ENCODE measurements at places on chromosomes 13 and 19.

DNA sequence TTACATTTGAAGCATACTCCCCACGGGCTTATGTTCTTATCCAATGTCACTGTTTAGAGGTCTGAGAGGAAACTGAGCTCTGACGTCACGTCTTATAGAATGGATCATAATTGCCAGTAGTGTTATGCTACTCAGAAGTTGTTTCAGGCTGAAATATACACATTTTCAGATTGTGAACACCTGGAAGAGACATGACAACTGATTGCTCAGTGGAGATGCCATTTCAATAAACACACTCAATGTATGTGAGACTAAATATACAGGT, 17.3 kb downstream of the FLT1 start:
- no peak for DNase-seq

- DNase-seq = no peak
These were observed 1639.9 kb downstream of the SLITRK5 start for GRCh38 chr13:89310943-89311672.

DNA sequence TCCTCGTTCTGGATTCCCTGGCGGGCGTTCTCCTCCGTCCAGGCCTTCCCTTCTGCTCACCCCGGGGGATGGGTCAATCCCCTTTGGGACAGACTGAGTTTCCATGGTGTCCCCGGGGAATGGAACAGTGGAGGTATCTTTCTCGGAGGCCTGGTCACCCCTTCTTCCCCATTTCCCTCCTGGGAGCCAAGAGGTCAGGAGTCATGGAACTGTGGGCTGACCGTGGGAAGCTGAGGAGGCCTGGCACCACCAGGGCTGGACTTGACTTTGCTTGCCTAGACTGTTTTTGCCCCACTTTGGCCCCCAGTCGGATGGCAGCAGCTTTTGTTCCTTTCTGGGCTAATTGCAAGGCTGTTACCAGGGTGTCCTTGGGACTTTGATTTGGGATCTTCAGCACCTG, 2.0 kb downstream of the NACC1 start:
- no peak for DNase-seq

DNA sequence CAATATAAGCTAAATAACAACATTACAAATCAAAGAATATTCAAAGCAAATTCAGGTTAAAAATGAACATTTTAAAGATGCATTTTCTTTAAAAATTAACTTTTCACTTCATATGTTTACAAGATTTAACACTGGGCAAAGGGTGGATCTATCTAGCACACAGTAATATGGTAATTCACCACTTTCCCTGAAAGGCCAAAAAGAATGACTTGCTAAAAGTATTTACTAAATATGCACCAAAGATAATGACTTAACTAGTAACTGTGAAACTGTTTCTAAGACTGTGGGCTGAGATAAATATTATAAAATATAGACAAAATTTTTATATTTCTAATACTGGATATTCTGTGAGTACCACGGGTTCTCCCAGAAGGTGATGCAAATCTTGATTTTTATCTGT, 4.5 kb upstream of the EEF1AKMT1 start:
- DNase-seq = no peak

DNA sequence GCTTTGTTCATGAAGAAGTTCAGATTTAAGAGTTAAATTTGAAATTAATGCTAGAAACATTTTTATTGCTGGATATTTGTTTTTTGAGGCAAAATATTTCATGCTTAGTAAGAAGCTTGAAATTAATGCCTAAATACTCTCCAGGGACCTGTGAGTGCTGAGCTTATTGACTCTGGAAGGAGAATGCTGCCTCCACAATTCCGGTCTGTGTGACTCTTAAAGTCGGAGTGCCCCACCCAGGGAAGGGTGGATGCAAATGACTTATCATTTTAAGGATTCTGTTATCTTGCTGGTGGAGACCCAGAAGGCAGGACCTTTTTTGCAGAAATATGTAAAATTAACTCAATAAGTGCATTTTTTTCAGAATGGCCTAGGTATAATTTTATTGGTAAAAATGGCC, 143.8 kb upstream of the RXFP2 start:
- DNase-seq = no peak

GRCh38 chr13:73989244-73989843, 144.9 kb downstream of the KLF12 start:
- no peak for DNase-seq

- no peak for DNase-seq
These were observed 5.4 kb downstream of the COL4A2 start for GRCh38 chr13:110312339-110313031.

GRCh38 chr19:49767381-49767780, 580 bp downstream of the AP2A1 start:
- no peak for DNase-seq

- no peak for DNase-seq
These were observed 69.5 kb upstream of the FNDC3A start for GRCh38 chr13:48906200-48906599.

GRCh38 chr19:13055213-13056051, 47.2 kb downstream of the LYL1 start:
- DNase-seq = no peak

DNA sequence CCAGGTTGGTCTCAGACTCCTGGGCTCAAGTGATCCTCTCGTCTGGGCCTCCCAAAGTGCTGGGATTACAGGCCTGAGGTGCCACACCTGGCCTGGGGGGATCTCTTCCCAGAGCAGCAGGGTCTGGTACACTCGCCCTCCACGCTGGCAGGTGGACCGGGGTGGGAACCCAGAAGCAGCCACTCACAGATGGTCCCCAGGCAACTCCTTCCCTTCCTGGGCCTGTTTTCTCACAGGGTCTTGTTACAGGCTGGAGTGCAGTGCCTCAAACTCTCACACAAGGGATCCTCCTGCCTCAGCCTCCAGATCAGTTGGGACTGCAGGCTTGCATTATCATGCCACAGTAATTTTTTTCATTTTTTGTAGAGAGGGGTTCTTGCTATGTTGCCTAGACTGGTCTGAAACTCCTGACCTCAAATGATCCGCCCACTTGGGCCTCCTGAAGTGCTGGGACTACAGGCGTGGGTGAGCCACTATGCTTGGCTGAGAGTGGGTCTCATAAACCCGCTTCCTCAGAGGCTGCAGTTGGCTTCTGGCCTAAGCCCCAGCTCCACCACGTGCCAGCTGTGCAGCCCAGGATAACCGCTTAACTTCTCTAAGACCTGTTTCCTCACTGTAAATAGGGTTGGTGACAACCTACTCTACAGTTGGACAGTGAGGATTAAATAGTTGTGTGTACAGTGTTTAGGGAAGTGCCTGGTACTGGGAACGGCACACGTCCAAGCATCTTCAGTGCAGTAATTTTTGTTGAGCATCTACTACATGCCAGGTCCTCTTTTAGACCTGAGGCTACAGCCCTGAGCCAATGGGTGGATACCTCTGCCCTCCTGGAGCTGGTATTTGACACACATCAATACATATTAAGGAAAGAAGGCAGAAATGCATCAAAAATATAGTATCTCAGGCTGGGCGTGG, 871 bp upstream of the CCER2 start:
- no peak for DNase-seq

- DNase-seq = no peak
These were observed 22.2 kb downstream of the FUZ start for GRCh38 chr19:49790866-49791265.

DNA sequence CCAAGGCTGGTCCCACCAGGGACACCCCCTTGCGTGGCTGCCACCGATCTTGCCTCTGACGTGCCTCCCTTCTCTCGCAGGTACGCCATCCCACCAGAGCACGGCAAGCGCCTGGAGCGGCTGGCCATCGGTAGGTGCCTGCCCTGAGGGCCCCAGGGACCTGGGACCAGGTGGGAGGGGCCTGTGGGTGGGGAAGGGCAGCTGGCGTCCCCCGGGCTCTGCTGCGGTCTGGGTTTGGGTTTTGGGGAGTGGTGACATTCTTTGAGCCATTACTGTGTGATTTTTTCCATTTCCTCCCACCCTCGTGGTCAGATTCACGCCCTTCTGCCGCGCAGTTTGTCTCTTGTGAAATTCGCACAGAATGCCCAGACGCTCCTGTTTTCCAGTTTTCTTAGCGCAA, 102.0 kb downstream of the KDM4B start:
- DNase-seq = no peak

DNA sequence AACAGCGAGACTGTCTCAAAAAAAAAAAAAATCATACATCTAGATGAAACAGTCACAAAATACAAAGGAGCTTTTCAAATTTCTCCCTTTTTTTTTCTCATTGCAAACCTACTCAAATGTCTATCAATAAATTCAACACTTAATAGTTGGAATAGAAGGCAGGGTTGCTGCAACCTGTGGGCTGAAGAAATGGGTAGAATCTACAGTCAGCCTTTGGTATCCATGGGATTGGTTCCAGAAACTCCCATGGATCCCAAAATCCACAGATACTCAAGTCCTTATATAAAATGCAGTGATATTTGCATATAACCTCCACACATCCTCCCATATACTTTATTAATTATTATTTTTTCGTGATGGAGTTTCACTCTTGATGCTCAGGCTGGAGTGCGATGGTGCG, 14.7 kb downstream of the FBXO27 start:
- DNase-seq = no peak

GRCh38 chr19:48113190-48113917, 2.7 kb upstream of the PLA2G4C start:
- DNase-seq = no peak

DNA sequence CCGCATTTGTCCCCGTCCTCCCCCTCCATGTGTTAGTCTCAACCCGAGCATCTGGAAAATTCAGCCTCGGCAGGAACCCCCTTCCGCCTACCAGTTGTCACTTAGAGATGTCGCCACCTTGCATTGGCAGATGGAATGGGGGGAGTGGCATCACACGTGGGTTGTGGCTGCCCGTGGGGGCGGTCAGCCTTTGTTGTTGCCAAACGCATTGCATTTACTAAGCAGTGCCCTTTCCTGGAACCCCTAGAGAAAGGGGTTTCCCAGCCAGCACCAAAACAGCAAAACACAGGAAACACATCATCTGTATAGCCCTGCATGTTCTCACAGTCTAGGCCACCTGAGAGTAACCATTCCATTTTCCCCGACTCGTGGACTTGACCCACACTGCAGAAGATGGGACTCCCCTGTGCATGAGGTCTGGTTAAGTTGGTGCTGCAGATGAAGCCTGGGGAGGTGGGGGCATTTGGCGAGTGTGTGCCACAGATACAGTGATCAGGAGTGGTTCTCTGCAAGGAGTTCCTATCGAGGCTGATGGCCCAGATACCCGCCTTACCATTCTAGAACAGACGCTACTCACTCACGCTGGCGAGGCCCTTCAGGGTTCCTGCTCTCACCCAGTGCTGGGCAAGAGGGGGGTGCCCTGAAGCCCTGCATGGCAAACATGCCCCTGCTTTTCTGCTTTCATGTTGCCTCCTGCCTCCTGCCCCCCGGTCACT, 38.3 kb downstream of the TMED1 start:
- peak; percentile 92 for DNase-seq

- DNase-seq = no peak
These were observed 462.9 kb downstream of the ITGBL1 start for GRCh38 chr13:101915331-101915730.

GRCh38 chr19:31516756-31517155, 167.5 kb upstream of the TSHZ3 start:
- DNase-seq = no peak

DNA sequence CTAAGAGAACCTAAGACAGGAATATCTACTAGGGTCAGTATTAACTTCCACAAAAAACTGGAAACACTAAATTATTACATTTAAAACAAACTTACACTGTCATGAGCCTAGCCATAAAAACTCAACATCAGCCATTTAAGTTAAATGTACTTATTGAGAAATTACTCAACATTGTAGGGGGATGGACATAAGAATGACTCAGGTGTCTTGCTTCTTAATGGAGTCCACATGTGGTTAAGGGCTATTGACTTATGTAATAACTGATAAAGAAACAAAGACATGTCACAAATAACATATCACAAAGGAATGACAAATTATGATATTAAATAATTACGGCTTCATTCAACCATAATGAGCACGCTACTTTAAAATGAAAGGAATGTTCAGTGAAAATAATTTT, 36.2 kb downstream of the CLDN10 start:
- DNase-seq = no peak

Data from CD4-positive, alpha-beta T cell treated with Interleukin-12 subunit alpha and Interleukin-12 subunit beta, for 1 hour (primary cell).